Activated T-helper 1 cell treated with Interleukin-2 at 50 U/mL for 16 hours (primary cell): ENCODE measurements at places on chromosomes 7 and 10.

GRCh38 chr10:125769175-125769574 is 6.4 kb downstream of the MMP21 start:
- no peak for DNase-seq

DNA sequence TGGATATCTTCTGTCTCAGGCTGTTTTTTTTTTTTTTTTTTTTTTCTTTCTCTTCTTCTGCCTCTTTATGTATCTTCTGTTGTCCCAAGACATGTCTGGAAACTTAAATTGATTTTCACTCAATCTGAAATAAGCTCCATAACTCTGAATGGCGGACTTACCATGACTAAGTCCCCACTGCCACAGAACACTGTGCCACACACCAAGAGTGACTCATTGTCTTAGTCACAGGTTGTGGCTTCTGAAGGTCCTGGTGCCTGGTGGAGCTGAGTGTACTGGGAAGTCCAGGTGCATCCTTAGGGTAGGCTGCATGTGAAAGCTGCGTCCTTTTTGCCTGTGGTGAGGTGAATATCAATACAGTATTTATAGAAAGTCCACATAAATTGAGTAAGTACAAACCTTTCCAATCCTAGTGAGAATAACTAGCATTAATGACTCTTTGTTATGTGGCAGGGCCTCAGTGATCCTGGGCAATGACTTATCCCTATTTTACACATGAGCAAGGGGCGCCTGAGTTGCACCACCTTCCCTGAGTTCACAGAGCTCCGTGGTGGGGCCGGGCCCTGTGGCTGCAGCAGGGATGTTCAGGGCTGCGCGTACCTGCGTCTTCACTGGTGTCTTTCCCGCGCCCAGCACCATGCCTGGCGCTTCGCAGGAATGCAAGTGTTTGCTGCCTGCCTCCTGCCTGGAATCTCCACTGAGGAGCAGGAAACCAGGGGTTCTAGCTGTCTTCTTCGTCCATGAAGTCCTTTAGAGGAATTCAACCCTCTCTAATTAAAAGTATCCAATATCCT is 4.3 kb downstream of the PFKP start:
- no peak for DNase-seq

DNA sequence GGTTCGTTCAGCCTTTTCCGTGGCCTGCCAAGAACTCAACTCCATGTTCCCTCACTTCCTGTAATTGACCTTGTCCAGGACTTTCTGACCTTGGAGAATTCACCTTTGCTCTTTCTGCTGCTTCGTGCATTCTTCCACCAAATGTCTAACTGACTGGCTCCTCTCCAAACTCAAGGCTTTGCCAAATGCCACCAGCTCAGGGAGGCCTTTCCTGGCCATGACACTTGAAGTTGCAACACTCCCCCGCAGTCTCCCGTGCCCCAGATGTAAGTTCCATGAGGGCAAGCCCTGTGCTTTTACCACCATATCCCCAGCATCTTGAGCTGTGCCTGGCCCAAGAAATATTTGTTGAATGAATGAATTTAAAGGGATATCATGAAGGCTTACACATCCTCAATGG is 238.4 kb downstream of the ARHGAP21 start:
- no peak for DNase-seq

GRCh38 chr10:30055226-30055662 is 4.1 kb downstream of the JCAD start:
- DNase-seq = no peak

DNA sequence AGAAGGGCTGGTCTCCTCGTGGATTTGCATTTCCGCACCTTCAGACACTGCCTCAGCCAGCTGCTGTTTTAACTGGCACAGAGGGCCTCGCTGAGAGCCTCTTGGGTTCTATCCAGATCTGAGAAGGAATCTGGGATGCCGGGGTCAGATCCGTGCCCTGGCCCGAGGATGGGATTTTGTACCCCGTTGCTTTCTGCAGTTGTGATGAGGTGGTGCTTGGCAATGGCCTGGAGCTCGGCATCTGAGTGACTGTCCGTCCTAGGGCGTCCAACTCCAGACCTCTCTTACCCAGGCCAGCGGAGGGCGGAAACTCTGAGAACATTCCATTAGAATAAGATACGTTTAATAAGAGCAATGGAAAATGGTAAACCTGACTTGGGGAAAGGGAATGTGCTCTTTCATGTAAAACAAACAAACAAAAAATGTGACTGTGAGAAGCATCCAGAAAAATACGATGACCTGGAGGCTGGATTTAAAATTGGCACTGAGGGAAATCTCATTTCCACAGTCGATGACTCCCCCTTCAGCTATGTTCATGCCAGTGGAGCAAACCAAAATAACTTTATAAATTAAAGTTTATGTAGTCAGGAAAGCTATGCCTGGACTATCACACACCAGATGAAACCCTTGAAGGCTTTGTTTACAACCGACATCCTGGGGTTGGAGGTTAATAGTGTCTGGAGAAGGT is 39.6 kb downstream of the GRK5 start:
- DNase-seq = no peak

DNA sequence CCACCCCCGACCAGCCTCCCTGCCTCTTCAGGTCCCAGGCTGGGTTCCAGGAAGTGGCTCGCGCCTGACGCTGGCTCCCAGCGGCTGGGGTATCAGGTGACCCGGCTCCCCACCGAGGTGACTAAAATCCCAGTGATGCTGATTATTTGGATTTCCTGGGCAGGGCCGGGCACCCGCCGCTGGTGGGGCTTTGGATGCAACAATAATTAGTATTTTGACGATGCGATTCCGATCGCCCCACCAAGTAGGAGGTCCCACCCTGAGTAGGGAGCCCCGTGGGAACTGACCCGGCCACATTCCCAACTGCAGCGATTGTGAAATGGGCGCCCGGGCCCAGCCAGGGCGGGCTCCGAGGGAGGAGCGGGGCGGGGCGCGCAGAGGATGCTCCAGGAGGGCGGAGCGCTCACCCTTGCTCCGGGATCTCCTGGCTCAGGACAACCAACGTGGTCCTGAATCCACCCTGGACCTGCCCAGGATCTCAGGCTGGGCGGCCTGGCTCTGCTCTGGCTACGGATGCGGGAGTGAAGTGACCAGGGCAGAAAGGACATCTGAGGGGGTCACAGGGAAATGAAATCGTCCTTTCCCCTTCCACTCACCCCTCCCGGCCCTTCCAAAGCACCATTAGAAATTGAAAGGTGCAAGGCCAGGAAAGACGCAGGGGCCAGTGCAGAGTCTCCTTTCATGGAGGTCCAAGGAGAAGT is 32.6 kb downstream of the DUSP5 start:
- DNase-seq = no peak
